Stimulated activated CD4-positive, alpha-beta T cell treated with anti-CD3 and anti-CD28 coated beads, TNF-alpha, amount 100 ng/mL, for 4 hours (primary cell): ENCODE measurements at places on chromosomes 3 and 15.
A peak's percentile ranks its signal among the peaks of the same experiment; 100 is the strongest.

GRCh38 chr3:52073490-52073889 is 17.1 kb upstream of the DUSP7 start:
- DNase-seq: no peak

GRCh38 chr3:158456114-158456513 is 114.9 kb upstream of the MLF1 start:
- no peak for DNase-seq

- no peak for DNase-seq
Observed at GRCh38 chr15:56725386-56725785, 7.9 kb downstream of the ZNF280D start.

- no peak for DNase-seq
Observed at GRCh38 chr3:66492071-66492470, 8.8 kb downstream of the LRIG1 start.

DNA sequence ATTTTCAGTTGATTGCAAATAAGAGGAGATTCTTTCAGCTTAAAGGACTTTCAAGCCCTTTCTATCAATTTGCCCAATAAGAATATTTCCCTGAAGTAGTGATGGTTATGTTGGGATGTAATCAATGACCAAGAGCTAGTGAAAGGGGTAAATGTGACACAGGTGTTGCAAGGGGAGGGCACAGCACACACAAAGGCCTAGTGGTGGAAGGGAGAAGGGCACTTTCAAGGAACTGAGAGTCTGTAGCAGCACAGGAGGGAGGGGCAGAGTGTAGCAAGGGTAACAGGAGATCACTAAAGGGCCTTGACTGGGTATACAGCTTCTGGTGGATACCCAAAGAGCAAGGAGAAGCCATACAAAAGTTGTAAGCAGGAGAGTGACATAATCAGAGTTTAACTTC is 217.8 kb upstream of the ARHGEF26 start:
- no peak for DNase-seq

DNA sequence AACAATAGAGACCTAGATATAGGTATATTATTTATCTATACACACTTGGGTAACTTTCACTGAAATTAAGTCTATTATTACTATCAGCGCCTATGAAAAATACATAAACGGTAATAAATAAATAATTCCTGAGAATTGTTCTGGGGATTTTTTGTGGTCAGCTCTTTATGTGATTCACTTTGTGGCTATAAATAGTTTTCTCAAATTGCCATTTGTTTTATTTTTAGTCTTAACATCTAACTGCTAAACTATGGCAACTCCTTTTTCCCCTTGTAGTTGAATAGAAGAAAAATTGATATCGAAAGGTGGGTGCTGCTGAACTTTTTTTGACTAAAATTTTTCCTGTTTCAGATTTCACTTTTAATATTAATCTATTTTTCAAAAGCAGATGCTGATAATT is 189.0 kb downstream of the VGLL3 start:
- no peak for DNase-seq

- DNase-seq: no peak
Observed at GRCh38 chr3:71031181-71031580, 552.3 kb downstream of the FOXP1 start.

DNA sequence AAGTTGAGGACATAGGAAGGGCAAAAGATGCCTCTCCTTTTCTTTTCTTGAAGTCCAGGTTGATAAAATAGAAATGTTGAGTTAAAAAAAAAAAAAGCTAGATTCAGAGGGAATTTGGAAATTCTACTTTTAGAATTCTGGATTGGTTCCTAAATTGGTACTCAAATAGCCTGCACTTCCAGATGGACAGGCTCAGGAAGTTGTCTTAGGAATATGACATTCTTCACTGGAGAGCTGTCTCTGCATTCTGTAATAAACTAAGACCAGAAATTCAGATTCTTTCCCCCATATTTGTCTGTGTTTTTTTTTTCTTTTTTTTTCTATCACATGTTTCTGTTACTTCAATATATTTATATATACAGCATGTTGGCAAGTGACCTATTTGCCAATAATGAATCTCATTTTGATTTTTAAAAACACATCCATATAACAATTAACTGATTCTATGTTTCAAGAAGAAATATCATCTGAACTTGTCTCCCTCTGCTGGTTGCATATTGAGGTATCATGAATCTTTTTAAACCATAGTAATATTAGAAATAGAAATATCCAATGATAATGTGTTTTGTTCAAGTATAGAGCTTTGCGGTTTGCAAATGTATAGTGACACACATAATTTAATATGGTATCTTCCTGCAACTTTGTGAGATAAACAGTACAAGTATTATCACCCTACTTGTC is 8.5 kb upstream of the LSAMP start:
- DNase-seq: no peak

- DNase-seq: no peak
Observed at GRCh38 chr15:36999778-37000177, 100.6 kb downstream of the MEIS2 start.

- DNase-seq: no peak
Observed at GRCh38 chr3:101677436-101678286, 729 bp upstream of the ZBTB11 start.

DNA sequence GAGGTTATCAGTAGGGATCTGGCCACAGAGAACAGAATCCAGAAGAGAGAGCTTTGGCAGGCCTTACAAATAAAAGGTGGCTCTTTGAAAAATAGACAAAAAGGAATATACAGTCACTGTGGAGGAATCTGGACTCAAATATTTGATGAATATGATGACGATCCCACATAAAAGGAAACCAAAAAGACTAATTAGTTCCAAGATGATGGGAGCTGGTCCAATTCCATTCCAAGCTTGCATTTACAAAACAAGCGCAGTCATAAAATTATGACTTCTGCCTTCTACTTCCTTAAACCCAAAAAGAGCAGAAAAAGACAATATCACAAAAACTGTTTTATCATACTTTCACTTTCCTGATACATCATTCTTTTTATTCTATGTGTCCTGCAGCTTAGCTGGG is 285.8 kb downstream of the DIPK2A start:
- no peak for DNase-seq

DNA sequence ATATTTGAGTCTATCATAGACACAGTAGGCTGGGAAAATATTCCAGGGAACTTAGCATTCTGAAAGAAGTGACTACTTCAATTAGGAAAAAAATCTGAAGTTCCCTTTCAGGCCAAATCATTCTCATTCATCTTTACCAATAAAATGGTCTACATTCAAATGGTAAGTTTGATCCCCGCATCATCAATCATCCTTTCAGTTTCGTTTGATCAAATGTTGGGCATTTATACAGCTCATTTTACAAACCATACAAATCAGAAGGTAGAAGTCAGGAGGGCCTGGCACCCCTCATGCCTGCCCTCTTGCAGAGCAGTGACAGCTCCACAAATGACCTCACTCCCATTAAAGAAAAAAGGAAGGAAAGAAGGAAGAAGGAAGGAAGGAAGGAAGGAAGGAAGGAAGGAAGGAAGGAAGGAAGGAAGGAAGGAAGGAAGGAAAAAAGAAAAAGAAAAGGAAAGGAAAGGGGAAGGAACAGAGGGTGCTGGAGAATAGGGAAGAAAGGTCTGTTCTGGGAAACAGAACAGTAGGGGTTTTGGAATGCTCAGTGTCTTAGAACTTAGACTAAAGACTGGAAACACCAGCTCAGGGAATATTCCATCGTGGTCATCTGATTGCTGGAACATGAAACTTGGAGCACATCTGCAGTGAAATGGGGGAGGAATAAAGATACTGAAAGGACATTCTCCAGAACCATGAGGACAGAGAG is 86.1 kb downstream of the XXYLT1 start:
- DNase-seq: no peak

DNA sequence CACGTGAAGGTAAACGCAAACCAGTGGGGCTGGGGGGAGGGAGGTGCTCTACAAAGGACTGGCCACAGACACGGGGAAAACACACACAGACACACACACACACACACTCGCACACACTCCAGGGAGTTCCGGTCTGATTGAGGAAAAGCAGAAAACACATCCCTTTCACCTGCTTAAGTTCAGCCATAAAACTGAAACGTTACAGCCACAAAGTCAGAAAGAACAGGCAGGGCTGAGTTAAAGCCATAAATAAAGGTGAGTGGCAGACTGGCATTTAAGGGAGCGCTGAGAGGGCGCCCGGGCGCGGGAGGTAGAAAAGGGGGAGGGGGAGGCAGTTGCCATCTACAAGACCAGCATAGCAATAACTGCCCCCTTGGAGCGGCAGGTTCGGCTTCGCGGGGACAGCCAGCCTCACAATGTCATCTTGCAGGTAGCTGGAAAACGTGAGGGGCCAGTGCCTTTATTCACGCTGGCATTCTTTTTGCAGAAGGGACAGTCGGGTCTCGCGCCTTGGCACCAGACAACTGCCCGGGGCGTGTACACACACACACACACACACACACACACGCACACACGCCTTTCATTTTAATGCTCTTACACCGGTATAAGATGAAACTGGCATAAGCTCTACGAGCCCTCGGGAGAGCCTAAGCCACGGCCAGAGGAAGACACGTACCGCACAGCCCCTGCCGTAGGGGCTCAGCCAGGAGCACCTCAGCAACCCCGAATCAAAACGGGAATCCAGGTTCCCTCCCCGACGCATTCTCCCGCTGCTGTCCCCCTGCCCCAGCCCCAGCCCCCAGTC is 866 bp downstream of the TNIK start:
- peak; percentile 19 for DNase-seq

DNA sequence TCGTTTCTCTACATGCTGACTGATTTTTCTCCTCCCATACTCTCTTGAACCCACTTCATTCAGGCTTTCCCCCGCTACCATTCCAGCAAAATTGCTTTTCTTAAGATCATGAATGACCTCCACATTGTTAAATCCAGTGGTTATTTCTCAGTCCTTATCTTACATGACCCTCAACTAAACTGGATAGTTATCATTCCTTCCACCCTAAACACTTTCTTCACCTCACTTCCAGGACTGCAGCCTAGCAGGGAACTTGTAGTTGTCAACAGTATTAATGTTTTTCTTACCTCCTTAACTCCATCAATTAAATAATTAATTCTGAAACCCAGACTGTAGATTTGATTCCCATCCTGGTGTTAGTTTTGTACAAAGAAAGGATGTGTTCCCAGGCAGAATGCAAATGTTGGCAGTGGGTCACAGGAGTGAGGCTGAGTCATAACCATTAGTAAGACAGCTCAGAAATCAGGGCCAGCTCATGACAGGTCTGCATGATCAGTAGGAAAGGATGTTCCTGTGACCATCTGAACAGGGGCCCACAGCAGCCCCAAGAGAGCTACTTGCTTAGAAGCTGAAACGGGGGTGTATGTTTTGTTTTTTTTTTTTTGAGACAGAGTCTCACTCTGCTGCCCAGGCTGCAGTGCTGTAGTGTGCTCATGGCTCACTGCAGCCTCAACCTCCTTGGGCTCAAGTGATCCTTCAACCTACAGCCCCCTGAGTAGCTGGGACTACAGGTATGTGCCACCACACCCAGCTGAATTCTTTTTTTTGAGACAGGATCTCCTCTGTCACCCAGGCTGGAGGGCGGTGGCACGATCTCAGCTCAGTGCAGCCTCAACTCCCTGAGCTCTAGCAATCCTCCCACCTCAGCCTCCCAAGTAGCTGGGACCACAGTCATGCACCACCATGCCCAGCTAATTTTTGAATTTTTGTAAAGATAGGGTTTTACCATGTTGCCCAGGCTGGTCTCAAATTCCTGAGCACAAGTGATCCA is 9.1 kb downstream of the BCL2L10 start:
- no peak for DNase-seq

DNA sequence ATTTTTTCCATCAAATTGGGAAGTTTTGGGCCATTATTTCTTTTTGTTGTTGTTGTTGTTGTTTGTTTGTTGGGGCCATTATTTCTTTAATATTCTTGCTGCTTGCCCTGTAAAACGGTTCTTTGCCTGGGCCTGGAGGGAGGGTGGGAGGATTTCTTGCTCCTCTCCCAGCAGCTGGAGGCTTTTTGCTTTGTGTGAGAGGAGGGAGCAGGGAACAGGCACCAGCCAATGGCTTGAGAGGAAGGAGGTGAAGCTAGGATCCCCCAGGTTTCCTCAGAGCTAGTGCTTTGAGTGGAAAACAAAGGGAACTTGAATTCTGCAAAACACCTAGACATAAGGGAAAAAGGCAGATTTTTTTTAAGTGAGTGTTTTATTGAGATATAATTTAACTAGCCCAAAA is 61.2 kb upstream of the DNAJC19 start:
- DNase-seq: no peak

- DNase-seq: no peak
Observed at GRCh38 chr3:146271180-146271579, 20.3 kb upstream of the PLSCR4 start.

GRCh38 chr3:197807969-197808587 is 17.0 kb downstream of the LRCH3 start:
- no peak for DNase-seq

DNA sequence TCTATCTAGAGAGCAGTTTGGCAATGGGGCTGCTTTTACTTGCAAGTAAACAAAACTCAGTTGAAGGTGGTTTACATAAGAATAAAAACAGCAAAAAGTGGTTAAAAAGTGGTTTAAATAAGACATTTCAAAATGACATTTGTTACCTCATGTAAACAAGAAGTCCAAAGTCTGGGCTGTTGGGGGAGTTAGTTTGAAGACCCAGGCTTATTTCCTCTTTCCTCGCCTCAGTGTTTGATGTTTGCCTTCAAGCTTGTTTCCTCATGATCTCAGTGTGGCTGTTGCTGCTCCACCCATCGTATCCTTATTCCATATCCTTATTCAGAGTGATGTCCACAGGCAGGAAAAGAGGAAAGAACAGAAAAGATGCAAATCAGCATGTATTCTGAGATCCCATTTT is 15.2 kb downstream of the CGNL1 start:
- DNase-seq: no peak

DNA sequence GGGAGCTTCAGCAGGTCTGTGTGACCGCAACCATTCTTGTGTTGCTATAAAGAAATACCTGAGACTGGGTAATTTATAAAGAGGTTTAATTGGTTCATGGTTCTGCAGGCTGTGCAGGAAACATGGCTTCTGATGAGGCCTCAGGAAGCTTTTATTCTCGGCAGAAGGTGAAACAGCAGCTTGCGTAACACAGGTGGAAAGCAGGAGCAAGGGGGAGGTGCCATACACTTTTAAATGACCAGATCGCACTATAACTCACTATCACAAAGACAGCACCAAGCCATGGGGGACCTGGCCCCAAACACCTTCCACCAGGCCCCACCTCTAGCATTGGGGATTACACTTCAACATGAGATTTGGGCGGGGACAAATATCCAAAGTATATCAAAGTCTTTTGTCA is 8.3 kb upstream of the CIB2 start:
- DNase-seq: no peak

DNA sequence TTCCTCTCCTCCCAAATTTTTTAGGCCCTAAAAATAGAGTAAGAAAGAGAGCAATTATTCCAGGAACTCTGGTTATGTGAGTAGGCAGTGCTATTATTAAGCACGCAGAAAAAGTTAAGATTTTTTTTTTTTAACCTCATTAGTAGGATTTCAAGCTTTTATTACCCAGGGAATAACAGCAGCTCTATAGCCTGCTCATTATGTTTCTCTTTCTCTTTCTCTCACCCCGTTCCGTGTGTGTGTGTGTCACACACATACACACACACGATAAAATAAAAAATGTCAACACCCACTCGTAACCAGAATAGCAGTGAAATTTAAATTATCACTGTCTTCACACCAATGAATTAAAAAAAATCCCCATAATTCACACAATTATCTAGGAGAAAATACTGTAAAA is 30.3 kb downstream of the GADL1 start:
- DNase-seq: no peak
